Right atrium auricular region (tissue), 2 donors: ENCODE measurements at places on chromosomes 6 and 20. TPM values are rescaled to one million over a fixed set of nuclear protein-coding genes. Genes with fewer than 3 reads are reported as not detected.

- no peak for DNase-seq
These were observed 191.2 kb downstream of the BCAS1 start for GRCh38 chr20:53879048-53879684.

Gene OTOR
- total RNA-seq, result not detected

Gene ULBP3
- 2.0 TPM for total RNA-seq

DNA sequence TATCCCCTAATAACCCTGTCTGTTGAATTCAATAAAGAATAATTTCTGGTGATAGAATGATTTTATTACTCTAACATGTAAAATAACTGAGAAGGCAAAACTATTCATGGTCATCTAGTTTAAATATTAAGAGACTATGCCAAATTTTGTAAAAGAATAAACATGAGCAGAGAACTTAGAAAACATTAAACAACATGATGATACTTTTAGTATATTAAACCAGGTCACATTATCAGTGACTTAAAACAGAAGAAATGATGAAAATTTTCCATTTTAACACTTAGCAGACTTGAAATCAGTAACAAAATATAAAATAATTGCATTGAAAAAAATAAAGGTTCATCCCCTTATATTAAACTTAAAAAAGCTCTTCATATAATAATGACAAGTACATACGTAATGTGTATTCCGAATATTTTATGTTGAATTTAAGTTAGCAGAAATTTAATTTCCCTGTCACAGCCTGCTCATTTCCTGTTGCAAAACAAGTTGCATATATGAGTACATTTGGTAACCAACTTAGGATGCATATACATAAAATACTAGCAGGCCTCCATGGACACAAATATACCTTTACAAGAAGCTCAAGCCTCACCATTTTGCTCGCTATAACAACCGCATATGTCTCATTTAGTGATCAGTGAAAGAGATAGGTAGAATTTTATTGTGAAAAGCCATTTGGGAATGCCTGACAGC, 40.6 kb downstream of the DTNBP1 start:
- DNase-seq, result no peak

Gene PSORS1C1
- total RNA-seq, result 0.33 TPM

- no peak for DNase-seq
These were observed 87.9 kb upstream of the BMP5 start for GRCh38 chr6:55963301-55963700.

- no peak for DNase-seq
These were observed 352.5 kb downstream of the HDGFL1 start for GRCh38 chr6:22921828-22922227.

GRCh38 chr20:59461526-59461925, 142.8 kb upstream of the PHACTR3 start:
- DNase-seq, result no peak

GRCh38 chr6:73107016-73107415, 118.3 kb downstream of the KHDC1L start:
- DNase-seq, result no peak

GRCh38 chr6:17423026-17423425, 29.6 kb downstream of the CAP2 start:
- no peak for DNase-seq

GRCh38 chr6:11748591-11749210, 29.9 kb downstream of the ADTRP start:
- no peak for DNase-seq

DNA sequence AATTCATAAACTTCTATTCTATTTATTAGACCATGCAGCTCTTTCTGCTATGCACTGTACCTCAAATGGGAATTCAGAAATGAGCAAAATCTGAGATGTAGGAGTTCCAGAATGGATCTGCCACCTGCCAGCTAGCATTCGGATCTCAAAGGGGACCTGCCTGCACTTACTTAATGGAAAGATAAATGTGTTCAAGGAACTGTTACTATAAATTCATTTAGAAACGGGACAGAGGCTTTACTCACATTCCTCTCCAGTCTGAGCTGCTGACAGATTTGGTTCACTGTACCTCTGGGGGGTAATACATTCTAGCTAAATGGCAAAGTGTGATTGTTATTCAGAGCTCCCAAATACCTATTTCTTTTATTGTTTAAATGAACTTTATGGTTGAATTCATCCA, 384.1 kb downstream of the GRIK2 start:
- no peak for DNase-seq

Gene FIG4
- total RNA-seq, result 9.6 TPM

DNA sequence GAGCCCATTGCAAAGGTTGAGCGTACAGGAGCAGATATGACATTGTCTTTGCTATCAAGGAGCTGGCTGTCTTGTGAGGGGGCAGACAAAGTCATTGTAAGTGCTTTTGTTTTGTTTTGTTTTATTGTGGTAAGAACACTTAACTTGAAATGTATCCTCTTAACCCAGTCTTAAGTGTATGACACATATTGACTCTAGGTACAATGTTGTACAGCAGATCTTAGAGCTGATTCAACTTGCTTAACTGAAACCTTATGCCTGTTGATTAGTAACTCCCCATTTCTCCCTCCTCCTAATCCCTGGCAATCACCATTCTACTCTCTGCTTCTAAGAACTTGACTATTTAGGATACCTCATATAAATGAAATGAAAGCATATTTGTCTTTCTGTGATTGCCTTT, 429.0 kb downstream of the BMP2 start:
- DNase-seq, result no peak

Gene TGM3
- total RNA-seq, result not detected

- no peak for DNase-seq
These were observed 115.5 kb downstream of the REV3L start for GRCh38 chr6:111367393-111368088.

- no peak for DNase-seq
These were observed 6.5 kb upstream of the RANBP9 start for GRCh38 chr6:13718123-13718458.

DNA sequence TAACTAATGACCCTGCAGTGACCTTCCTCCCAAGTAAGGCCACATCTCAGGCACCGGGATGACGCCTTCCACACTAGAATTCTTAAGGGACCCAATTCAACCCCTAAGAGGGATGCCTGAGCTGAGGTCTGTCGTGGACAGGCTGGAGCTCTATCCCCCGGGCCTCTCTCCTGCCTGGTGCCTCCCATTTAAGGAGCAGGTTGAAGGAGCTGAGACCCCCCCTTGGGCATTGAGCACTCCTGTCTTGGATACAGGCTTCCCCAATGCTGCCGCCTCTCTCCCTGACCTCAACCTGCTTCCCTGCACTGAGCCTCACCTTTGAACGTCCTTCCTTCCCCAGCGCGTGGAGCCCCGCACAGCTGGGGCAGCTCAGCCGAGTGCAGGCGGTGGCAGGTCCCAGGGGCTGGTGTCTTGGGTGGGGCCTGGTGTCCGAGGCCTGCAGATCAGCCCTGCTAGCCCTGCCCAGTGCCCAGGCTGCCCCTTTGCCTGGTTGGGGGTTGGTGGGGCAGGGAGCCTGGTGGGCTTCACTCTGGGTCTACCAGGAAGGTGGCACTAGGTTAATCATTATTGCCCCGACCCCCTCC, 19.9 kb upstream of the BHLHE23 start:
- no peak for DNase-seq

- DNase-seq, result no peak
These were observed 17.7 kb upstream of the THBS2 start for GRCh38 chr6:169271158-169271876.

Gene SLC22A1
- total RNA-seq, result not detected

GRCh38 chr20:59933296-59933848, at the start of gene SYCP2:
TSS of gene SYCP2 (minus strand) at chr20:59933637. CDS start at chr20:59922413, 11,224 bp downstream.
- no peak for DNase-seq
